ENCODE measurements at places on chromosomes 16 and 17.

DNA sequence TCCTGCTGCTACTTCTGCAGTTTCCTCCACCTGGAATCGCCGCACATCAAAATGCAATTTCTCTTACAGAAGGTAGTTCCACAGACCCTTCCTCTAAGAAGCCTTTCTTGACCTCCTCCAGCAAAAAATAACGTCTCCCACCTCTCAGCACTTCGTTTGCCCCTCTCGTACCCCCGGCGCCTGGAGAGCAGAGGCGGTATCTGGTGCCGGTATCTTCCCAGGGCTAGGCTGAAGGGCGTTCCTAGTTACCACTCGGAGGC is 482 bp downstream of the DCTPP1 start:
- DNase-seq: no peak

GRCh38 chr17:35515027-35515426 is 22.5 kb downstream of the SLFN12L start:
- no peak for DNase-seq

GRCh38 chr16:50425044-50425443 is 56.3 kb upstream of the BRD7 start:
- DNase-seq: no peak

GRCh38 chr16:85481738-85482137 is 131.4 kb upstream of the GSE1 start:
- no peak for DNase-seq

DNA sequence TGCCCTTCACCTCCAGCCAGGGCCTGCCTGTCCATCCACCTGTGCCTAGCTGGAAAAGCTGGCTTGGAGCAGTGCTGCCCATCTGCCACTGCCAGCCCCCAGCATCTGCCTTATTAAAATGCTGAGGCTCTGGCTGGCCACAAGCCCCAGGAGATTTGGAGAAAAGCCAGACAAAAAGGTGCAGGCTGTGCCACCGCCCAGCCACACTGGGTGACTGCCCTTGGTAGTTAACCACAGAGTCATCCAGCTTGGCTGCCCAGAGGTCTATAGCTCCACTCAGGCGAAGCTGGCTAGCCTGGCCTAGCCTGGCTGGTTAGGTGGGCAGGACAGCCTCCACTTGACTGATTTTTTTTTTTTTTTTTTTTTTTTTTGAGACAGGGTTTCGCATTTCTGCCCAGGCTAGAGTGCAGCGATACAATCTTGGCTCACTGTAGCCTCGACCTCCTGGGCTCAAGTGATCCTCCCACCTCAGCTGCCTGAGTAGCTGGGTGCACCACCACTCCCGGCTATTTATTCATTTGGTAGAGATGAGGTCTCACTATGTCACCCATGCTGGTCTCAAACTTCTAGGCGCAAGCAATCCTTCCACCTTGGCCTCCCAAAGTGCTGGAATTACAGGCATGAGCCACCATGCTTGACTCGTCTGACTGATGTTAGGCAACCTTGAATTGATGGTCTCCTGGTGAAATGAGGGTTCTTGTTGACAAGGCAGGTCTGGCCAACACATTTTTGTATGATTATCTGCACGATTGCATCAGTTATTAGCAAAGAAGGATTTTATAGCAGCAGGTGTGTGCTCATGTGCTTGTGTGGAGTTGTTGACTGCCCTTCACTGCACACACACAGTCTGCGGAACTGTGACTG is 103.8 kb downstream of the RAB11FIP4 start:
- no peak for DNase-seq

DNA sequence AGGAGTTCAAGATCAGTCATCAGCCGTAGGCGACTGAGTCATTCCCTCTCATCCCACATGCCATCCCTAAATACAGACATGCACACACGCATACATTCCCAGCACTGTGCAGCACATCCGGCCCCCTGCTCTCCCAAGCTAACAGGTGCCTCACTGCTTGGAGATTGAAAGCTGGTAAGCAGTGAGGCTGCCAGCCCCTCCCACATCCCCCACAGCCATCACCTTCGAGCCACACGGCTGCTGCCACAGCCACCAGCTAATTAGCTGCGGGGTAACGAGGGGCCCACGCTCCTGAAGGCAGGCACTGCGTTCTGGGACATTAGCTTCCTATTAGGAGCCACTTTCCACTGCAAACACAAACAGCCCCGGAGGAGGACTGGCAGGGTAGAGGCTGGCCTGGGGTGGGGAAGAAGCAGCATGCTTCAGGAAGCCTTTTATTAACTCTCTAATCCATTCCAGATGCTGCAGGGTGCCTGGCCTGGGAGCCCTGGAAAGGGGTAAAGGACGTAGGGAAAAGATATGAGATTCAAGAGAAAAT is 179.6 kb downstream of the CCT6B start:
- DNase-seq: no peak

DNA sequence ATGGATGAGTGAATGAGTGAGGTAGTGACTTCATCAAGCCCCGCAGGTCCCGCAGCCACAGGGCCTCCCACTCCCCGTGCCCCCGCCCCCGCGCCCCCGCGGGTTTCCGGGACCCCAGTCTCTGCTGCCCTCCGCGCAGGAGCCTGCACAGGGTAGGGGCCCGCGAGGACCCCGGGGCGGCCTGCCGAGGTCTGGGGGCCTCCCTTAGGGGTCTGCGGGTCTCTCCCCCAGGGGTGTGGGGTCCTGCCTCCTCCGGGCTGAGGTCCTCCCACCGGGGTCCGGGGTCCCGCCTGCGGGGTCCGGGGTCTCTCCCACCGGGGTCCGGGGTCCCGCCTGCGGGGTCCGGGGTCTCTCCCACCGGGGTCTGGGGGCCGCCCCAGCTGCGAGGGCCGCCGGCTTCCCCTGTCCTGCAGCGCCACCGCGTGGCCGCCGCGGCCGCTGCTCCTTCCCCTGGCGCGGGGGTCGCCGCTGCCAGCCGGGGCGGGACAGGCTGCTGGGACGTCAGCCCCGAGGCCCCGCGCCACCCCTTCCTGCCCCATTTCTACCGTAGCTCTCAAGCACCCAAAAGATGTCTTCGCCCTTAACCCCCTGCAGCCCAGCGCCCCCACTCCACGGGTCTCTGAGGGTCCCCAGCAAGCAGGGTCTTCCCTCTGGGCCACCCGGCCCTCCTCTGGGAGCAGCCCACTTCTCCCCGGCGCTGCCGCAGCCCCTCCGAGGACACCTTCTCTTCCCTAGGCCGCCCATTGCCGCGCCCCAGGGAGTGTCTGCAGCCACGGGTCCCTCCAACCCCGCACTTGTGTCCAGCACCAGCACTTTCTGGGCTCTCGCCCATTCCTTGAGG is 10.4 kb upstream of the CHMP6 start:
- no peak for DNase-seq

DNA sequence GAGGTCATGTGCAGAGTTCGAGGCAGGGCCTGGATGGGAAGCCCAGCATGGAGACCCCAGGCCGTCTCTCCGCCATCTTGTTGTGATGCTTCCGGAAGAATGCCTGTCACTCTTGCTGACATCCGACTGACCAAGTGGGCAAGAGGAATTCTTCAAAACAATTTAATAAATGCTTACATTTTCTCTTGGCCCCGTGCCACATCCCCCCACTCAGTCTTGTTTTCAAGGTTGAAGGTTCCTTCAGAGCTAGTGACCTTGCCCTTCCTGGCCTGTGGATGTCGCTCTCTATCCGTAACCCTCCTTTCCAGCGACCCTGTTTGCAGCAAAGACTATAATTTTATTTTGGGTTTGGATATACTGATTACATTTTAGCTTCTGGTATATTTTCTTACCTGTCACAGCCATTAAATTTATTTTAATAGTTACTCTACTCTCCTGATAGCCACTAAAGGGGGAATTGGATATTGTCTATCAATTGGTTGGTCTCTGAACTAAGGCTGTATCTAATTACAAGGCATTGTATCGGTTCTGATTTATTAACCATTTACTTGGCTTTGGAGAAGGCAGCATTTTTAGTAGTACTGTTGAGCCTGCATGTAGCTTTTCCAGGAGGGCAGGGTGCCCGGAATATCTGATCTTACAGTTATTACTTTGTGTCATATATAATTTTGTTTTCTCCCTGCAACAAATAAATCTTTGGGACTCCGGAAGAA is 264.5 kb downstream of the WWOX start:
- DNase-seq: no peak

GRCh38 chr17:43905985-43906852 is 1.1 kb downstream of the MPP2 start:
- peak; percentile 78 for DNase-seq

- DNase-seq: no peak
These were observed 71.0 kb upstream of the CCL1 start for GRCh38 chr17:34434052-34434451.

GRCh38 chr17:5558815-5559785 is 25.2 kb downstream of the NLRP1 start:
- DNase-seq: no peak

DNA sequence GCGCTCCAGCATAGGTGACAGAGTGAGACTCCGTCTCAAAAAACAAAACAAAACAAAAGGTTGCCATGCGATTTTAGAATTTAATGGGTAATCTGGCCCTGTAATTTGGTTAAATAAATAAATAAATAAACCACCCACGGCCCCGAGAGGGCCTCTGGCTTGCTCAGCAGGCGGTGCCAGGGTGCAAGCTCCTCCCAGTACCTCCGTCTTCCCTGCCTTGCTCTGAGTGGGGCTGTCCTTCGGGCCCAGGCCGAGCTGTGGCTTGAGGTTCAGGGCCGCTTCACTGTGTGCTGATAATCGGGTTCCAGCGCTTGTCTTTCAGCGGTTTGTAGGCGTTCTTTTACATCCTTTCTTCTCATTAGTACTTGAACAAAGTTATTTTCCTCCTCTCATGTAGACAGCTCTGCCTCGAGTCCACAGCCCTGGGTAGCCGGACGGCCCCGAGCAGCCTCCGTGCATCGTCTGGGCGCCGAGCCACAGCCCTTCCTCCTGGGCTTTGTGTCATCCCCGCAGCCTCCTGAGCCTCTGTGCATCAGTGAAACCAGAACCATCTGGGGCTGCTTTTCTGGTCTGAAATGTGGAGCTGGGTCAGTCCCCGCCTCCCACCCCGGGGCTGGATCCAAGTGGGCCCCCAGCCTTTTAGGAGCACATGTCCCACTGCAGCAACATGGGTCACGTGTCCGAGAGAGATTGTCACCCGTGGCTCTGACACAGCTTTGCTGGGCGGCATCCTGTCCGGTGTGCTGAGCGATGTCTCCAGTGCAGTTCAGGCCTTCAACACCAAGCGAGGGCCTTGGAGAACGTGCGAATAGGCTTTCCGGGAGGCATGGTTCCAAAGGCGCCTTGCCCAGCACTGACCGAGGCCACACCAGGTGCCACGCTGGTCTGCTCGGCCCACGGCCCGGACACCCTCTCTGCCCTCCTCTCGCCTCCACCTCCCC is 157.4 kb upstream of the CHMP6 start:
- no peak for DNase-seq

- no peak for DNase-seq
These were observed 14.2 kb upstream of the RHBDF2 start for GRCh38 chr17:76515274-76515949.

- no peak for DNase-seq
These were observed 26.7 kb upstream of the POLR3E start for GRCh38 chr16:22270525-22270924.

DNA sequence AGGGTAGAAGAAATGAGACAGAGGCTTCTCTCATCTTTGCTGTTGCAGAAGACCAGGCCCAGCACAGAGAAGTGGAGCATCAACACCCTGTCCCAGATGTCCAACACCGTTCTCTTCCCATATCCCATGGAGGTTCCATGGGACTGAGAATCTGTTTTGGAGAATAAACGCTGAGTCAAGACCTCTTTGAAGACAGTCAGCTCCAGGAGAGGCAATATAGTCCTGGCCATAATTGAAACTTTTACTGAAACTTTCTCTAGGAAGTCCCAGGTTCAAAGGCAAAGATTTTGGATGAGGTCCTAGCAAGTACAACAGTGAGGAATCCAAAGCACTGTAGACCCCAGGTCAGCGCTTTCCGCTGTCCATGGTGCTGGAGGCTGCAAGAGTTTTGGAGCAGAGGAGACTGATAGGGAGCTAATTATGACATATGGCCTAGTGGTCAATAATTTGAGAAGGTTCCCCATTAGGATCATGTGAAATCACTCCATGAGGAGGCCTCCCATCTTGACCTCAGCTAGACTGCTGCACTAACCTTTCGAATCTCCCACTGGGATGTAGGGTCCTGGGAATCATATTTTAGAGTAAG is 36.0 kb downstream of the OSBPL7 start:
- DNase-seq: peak; percentile 65

DNA sequence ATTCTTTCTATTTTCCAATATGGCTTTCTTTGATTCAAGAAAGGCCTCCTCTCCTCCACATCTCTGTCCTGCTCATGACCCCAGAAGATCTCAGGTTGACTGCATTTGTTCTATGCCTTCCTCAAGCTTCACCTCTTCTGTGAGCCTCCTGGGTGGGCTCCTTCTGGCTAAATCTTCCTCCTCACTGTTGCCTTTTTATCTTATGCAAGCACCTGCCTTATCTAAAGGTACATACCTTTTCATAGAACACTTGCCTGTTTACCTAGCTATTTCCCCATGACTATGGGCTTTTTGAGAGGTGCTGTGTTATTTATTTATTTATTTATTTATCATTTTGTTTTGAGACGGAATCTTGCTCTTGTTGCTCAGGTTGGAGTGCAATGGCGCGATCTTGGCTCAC is 81.1 kb downstream of the UTP18 start:
- no peak for DNase-seq

- no peak for DNase-seq
These were observed at the start of gene ANKRD13B for GRCh38 chr17:29592850-29593551. TSS of gene ANKRD13B (plus strand) at chr17:29593132. CDS start at chr17:29593622, 490 bp downstream.

- no peak for DNase-seq
These were observed 5.3 kb upstream of the IRX3 start for GRCh38 chr16:54291656-54292487.

DNA sequence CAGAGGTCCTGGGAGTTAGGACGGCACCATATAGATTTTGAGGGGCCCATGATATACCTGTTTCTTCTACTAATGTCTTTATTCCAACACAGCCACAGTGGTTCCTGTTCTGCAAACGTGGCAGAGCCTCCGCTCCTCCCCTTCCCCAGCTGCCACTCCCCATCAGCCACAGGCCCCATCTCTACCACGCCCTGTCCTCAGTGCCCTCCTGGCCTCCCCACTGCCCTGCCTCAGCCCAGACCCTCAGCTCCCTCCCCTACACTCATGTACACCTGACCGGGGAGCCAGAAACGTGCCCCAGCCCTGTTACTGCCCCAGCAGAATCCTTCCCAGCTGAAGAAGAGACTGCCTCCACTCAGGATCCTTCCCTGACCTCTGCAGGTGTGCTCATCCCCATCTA is 11.9 kb upstream of the RBFOX3 start:
- DNase-seq: no peak

DNA sequence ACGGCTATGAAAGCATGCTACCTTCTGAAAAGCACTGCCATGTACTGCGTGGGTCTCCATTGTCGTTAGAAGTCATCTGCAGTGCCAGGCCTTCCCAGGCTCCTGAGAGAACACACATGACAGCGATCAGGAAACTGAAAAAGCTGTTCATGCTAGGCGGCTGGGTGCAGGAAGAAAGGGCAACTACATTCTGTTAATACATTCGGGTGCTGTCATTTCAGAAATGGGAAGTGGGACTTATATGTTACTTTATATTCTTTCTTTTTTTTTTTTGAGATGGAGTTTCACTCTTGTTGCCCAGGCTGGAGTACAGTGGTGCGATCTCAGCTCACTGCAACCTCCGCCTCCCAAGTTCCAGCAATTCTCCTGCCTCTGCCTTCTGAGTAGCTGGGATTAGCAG is 19.9 kb downstream of the CFAP20 start:
- DNase-seq: no peak

All from renal pelvis (tissue), 12 donors.